Lower lobe of right lung (tissue), 2 donors: ENCODE measurements at places on chromosomes 3 and 15.
A peak's percentile ranks its signal among the peaks of the same experiment; 100 is the strongest.

DNA sequence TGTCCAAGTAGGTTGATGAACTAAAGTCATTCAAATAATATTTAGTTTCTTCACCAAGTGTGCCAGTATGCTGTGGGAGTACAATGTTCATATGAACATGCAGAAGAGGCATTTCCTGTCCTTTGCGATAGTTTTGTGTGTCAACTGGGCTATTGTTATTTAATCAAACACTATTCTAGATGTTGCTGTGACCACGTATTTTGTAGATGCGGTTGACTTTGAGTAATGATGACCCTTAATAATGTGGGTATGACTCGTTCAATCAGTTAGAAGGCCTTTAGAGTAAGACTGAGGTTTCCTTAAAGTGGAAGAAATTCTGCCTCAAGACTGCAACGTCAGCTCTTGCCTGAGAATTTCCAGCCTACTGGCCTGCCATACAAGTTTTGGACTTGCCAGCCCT is 470.7 kb upstream of the CBLB start:
- no peak for DNase-seq

DNA sequence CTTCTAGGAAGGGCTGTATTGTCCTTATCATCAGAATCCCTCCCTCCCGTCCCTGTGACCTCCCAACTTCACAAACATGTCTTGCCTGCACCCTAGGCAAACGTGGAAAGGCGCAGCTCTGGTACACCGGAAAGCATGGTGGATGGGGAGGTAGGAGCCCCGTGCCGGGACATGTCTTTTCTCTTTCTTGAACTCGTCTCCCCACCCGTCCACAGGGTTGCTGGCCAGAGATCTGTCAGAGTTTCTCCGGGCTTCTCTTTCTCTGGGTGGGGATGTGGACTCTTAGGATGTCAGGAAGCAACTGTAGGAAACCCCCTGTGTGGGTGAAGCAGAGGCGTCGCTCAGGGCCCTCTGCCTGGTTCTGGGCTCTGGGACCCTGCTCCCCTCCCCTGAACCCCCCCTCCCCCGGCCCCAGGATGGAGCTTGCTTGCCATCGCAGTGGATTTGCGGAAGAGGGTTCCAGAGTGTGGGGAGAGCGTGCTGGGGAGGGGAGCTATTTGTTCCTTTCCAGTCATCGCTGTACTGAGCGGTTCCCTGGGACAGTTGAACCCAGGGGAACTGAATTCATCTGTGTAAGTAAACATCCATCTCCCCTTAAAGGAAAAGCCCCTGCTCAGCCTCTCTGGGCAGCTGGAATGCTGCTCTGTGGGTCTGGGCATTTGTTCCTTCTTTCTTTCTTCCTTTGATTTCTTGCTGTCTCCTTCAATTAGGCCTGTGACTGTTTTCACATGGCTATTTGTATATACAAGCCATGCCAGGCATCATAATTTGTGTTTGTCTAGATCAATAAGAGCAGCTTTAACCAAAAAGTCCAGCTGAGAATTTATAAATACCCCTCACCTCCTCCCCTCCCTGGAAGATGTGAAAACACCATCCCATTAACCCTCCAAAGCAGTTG is 72.8 kb downstream of the SMAD3 start:
- DNase-seq: no peak

GRCh38 chr15:70049701-70050301 is 47.9 kb downstream of the TLE3 start:
- peak; percentile 28 for DNase-seq

GRCh38 chr3:139762302-139762701 is 84.5 kb upstream of the NMNAT3 start:
- DNase-seq: no peak

- no peak for DNase-seq
Measured at GRCh38 chr3:48422272-48422671, 7.6 kb downstream of the PLXNB1 start.

GRCh38 chr3:72601060-72601459 is 247.2 kb downstream of the SHQ1 start:
- DNase-seq: no peak

DNA sequence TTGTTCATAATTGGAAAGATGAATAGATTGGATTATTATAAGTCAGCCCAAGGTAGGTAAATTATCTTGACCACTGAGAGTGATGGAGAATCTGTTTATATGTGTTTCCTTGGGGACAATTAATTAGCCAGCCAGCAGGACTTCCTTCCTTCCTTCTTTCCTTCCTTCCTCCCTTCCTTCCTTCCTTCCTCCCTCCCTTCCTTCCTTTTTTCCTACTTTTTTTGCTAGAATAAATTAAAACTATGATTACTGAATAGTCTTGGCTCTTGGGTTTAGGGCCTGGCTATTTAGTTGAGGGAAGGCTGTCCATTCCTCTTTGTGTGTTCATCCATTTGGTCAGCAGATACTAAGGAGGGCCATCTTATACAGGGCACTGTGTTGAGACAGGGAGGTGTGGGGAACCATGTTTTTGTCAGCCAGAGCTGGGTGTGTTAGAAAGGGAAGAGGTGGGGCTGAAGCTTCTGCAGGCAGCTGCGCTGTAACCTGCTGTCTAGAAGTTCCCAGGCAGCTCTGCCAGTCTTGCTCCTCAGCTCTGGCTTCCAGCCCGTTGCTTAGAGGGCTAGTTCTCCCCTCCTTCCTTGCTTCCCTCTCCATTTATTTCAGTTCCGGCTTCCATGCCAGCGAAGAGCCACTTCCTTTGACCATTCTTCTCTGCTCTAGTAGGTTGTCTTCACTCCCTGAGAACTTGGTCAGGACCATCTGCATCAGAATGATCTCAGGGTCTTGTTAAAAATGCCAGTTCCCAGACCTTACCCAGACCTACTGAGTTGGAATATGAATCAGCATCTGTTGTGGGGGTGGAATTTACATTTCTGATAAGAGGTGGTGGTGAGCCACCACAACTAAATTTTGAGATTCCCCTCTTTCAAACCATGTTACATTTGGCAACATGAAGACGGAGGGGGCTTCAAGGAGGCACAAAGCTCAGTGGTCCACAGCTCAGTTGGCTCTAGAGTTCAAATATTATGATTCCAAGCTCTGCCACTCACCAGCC is 113.9 kb downstream of the DGKG start:
- DNase-seq: no peak

- DNase-seq: no peak
Measured at GRCh38 chr3:190886945-190887344, 24.5 kb upstream of the GMNC start.

GRCh38 chr15:29129926-29130325 is 139.7 kb downstream of the NSMCE3 start:
- DNase-seq: no peak

GRCh38 chr15:76065245-76065644 is 5.5 kb downstream of the TMEM266 start:
- DNase-seq: no peak

DNA sequence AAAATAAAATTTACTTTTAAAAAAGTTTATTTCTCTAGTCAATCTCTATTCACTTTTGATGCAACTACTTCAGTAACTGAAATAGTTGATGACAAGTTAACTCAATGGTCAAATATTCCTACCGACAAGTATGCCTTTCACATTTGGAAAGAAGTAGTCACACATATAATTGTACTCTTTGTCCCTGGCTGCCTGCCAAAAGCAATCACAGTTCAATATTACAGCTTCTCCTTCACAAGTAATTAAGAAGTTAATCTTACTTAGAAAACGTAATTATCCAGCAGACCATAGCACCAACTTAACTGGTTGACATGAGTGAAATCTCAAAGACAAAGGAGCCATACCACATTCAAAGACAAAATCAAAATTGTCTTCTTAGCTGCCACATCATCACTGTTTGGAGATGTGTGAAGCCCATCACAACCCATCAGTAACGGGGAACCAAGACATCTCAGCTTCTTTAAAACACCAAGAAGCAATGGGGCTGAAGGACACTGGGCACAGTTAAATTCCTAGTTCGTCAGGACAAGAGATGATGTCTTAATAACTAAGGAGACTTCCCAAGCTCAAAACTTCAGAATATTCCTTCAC is 86.1 kb downstream of the PLCH1 start:
- DNase-seq: no peak

DNA sequence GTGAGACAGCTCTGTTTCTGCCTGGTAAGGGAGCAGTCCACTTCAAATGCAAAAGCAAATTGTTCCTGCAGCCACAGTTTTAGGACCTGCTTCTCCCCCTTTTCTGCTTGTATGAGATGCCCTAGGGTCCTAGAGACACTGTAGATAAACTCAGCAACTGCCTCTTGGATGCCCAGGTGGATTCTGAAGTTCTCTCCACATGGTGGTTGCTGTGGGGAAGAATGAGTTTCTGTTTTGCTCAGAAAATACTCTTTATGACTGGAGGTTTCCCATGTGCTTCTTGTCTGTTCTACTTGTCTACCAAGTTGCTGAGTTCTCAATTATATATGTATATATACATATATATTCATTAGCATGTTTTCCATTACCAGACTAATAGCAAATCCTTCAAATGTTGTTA is 5.6 kb upstream of the ZNF80 start:
- no peak for DNase-seq

DNA sequence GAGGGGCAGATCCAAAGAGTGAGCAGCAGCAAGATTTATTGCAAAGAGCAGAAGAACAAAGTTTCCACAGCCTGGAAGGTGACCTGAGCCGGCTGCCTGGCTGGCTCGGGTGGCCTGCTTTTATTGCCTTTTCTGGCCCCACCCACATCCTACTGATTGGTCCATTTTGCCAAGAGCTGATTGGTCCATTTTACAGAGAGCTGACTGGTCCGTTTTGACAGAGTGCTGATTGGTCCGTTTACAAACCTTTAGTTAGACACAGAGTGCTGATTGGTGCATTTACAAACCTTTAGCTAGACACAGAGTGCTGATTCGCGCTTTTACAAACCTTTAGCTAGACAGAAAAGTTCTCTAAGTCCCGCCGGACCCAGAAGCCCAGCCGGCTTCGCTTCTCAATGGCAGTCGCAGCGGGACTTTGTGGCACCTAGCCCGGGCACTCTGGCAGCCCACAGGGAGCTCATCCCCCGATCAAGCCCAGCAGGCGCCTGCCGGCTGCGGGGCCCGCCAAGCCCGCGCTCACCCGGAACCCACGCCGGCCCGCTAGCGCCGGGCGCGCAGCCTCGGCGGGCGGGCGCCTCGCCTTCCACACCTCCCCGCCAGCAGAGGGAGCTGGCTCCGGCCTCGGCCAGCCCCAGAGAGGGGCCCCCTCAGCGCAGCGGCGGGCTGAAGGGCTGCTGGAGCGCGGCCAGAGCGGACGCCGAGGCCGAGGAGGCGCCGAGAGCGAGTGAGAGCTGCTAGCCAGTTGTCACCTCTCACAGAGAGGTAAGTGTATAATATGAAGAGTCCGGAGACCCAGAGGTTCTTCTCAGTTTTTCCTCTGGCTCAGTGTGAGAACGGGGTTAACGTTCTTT is 339.2 kb downstream of the CHL1 start:
- DNase-seq: peak; percentile 56

DNA sequence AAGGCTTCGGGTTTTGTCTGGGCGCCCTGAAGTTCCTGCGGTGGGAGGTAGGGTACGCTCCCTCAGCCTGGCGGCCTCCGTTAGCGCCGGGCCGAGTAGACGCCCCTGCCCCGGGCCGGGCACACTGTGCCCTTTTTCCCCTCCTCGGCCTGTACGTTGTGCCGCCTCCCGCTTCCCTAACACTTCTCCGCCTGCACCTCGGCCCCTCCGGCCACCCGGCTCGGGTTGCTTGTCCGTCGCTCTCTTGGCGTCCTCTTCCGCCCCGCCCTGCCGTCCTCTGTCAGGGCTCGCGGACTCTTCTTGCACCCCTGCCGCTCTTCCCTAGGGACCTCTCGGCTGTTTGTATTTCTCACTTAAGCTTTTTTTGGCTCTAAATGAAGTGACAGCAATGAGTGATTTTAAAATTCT is 384 bp downstream of the KNL1 start:
- peak; percentile 73 for DNase-seq

- no peak for DNase-seq
Measured at GRCh38 chr3:46508850-46509591, 11.2 kb downstream of the RTP3 start.

GRCh38 chr3:38636881-38637280 is 12.6 kb downstream of the SCN5A start:
- DNase-seq: no peak

DNA sequence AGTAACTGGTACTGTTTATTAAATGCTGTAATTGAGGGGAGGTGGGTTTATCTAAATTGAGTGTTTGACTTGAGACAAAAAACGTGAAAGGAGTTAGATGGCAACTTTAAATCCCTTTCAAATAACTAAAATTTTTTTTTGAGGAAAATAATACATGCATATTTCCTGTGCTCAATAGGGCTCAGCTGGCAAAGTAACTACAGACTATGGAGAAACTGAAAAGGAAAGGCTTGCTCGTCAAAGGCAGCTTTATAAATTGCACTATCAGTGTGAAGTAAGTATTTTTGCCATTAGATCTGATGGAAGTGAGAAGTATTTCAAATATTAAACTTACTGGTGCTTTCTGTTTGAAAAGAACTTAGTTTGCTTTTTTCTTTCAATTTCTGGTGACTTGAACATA is 72.2 kb downstream of the DZIP3 start:
- DNase-seq: no peak

GRCh38 chr3:194702545-194702944 is 16.9 kb downstream of the FAM43A start:
- no peak for DNase-seq

GRCh38 chr3:139728414-139728813 is 50.6 kb upstream of the NMNAT3 start:
- DNase-seq: no peak

DNA sequence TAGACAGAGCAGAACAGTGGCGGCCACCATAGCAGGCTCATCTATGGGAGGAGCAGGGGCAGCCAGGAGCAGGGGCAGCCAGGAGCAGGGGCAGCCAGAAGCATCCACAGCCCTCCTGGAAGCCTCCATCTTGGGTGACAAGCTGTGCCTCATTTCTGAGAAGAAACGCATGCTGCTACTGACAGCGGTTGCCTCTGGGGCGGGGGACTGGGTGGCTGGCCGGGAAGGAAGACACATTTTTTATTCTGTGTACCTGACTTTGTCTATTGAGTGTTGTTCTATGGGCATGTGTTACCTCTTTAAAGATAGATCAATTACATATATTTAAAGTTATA is 71.5 kb upstream of the KLF13 start:
- DNase-seq: no peak

DNA sequence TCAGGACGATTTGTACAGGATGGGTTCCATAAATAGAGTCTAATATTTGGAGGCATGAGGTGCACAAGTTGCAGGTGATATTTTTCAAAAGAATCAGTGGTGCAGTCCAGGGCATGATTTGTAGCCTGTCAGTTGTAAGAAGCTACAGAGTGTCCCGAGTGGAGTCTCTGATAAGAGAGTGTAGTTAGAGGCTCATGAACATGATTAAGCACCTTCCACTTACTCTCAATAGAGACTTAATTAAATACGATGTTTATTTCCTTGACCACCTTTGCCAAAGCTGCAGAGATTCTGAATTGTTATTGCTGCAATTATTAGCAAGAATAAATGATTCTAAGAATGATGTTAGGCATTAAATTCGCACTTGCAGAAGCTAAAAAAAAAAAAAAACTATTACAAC is 218.4 kb upstream of the LRTM1 start:
- DNase-seq: no peak

- DNase-seq: no peak
Measured at GRCh38 chr3:193980326-193980725, 155.6 kb upstream of the HES1 start.

GRCh38 chr3:129291236-129291886 is 12.7 kb downstream of the HMCES start:
- no peak for DNase-seq

DNA sequence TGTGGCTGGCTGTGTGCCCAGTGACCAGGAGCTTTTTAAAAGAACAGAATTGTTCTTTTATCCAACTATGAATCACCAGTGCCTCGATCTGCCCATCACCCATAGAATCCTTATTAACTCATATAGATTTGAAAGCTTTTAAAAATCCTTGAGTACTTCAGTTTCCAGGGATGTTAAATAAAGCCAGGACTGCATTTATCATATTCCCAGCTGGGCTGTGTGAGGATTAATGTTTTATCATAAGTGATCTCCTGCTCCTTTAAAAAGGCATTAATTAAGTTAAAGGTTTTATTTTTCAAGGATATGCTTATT is 234.0 kb downstream of the MYRIP start:
- DNase-seq: no peak
